COR-L47 (cell line): ENCODE measurements at places on chromosomes 7 and 10.

GRCh38 chr7:27141923-27142579, 1.4 kb downstream of the HOXA5 start:
- DNase-seq = no peak

GRCh38 chr10:95785317-95785716, 29.4 kb downstream of the ENTPD1 start:
- no peak for DNase-seq

- peak; percentile 42 for DNase-seq
Measured at GRCh38 chr7:111855161-111855841, 293.0 kb upstream of the IMMP2L start.

- DNase-seq = no peak
Measured at GRCh38 chr10:86389441-86390193, 23.0 kb upstream of the GRID1 start.

DNA sequence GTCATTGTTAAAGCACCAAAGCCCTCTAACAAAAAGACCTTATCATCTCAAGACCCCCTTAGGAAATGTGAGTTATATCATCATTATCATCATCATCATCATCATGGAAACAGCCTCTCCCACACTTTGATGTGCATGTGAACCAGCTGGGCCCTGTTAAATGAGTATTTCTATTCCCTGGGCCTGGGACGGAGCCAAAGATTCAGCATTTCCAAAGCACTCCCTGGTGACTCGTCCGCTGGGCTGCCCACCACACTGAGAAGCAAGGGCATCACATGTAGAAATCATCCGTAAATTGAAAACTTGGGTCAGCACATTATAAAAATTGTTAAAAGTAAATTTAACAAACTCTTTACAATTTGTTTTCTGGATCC, 88.6 kb downstream of the PTPRN2 start:
- DNase-seq = no peak

- DNase-seq = no peak
Measured at GRCh38 chr10:49177391-49178355, 10.5 kb downstream of the TMEM273 start.

DNA sequence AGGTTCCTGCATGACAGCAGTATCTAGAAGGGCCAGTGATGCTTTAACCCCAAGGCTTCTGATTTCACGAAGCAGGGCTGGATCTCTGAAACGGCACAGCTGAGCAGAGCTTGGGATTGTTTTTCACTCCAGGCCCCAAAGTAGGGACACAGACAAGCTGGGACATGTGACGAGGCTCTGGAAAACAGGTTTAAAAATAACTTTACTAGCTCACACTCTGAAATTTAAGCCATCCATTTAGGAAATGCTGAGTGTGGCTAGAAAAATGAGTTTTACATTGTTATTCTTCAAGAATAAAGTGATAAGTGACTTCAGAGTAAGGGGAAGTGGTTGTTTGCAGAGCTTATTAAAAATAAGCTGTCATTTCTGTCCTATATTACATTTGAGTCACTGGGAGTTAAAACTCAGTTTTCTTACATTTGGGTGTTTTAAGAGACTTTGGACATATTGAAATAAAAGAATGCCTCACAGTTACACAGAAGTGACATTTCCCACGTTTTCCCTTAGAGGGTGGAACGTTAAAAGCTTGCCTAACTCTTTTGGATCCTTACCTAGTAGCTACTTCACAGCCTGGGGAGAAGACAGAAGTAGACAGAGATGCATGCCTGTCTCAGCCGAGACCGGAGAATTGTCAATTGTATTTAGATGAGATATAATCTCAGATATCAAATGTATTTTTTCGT, 107.8 kb downstream of the GALNT17 start:
- DNase-seq = no peak

- DNase-seq = no peak
Measured at GRCh38 chr10:61170594-61170993, 226.6 kb upstream of the RHOBTB1 start.

DNA sequence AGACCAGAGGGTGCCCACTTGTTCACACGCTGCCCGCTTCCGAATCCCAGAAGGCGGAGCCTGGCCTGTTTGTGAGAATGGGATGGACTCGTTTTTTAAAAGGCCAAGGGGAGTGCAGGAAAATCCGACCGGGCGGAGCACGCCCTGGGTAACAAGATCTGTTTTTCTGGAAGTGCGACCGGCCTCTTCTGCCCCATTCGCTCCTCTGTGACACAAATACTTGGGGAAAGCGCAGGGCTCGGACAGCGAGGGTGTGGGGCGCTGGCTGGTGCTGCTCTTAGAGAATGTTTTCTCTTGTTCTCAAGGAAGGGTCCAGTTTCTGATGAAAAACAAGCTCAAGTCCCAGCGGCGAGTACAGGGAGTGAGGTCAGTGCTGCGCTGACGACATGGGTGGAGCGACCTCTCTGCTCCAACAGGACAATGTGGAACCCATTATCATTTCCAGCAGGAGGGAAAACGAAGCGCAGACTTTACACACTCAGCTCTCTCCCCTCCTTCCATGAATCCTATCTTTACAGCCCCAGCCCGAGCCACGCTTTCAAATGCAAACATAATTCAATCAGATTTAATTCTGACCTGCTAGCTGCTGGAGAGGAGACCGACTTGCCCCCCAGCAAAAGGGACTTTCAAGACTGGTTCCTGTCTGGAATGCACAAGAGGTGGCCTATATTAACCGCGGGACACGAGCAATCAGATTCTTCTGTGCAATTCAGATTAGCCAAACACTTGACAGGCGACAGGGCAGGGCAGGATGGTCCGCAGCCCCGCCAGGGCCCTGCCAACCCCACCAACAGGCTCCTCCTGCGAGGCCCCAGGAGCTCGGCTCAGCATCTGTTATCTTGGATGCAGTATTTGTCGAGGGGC, 1.1 kb downstream of the RADIL start:
- no peak for DNase-seq

- DNase-seq = no peak
Measured at GRCh38 chr7:151308791-151309190, 32.8 kb upstream of the NUB1 start.
